ENCODE measurements at places on chromosomes 7 and 10.

DNA sequence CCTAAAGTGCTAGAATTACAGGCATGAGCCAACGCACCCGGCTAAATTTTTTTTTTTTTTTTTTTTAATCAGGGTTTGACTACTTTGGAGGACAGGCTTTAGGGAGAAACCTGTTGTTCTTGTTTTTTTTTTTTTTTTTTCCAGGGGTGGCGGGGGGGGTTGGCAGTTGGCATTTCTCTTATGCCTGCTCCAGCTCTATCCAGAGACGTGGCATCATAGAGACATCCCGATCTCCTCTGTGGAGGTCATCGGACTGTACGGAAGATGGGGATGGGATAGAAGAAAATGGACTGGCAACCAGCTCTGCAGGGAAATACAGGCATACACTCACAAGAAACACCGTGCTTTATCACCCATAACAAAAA, 130.8 kb downstream of the PRPF18 start:
- DNase-seq = no peak

- DNase-seq = no peak
These were observed 218.7 kb downstream of the ABCA13 start for GRCh38 chr7:48389977-48390376.

- DNase-seq = no peak
These were observed 3.6 kb downstream of the PRSS37 start for GRCh38 chr7:141837683-141838082.

DNA sequence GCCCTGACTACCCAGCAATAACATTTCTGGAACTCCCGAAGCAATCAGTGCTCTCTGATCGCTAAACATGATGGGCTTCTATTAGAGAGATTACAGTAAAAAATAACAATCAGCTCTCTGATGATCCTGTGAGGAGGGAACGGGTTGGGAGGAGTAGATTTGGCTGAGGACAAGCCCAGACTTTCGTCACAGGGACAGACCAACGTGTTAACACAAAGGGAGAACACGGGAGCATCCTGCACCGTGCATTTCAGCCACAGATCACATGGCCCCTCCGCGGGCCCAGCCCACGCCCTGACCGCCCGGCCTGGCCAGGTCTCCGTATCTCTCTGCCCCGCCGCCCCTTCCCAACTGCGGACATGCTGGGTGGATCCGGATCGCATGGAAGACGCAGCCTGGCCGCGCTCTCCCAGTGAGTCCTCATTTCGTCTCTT, 95.0 kb upstream of the AGBL3 start:
- DNase-seq = peak; percentile 92
